ENCODE measurements at places on chromosomes 5 and 9.
A peak's percentile ranks its signal among the peaks of the same experiment; 100 is the strongest.

DNA sequence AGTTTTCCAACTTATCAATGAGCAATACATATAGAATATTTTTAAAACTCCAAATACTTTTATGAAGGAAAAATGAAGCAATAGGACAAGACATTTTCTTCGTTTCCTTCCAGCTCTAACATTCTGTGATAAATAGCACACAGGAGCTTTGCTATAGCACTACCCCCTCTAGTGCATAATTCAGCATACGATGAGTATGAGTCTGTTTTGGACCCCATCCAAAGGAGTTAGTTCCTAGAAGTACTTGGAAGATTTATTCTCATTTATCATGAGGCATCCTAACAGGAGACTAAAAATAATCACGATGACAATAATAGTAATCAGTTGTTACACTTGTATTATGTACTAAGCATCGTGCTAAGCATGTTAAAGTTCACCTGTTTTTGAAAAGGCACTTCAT lies 1061.3 kb upstream of the DMAC1 start:
- no peak for DNase-seq

- no peak for DNase-seq
Measured at GRCh38 chr5:10049858-10050455, 199.7 kb downstream of the ATPSCKMT start.

GRCh38 chr5:63726496-63726895 lies 235.7 kb downstream of the HTR1A start:
- no peak for DNase-seq

GRCh38 chr5:85814596-85814995 lies 803.1 kb upstream of the COX7C start:
- DNase-seq = peak; percentile 44

- DNase-seq = no peak
Measured at GRCh38 chr5:134647750-134648424, 698 bp upstream of the SEC24A start.

- DNase-seq = peak; percentile 61
Measured at GRCh38 chr9:134590240-134591081, 51.1 kb upstream of the COL5A1 start.

- DNase-seq = no peak
Measured at GRCh38 chr5:168843277-168844015, 264.3 kb upstream of the PANK3 start.

DNA sequence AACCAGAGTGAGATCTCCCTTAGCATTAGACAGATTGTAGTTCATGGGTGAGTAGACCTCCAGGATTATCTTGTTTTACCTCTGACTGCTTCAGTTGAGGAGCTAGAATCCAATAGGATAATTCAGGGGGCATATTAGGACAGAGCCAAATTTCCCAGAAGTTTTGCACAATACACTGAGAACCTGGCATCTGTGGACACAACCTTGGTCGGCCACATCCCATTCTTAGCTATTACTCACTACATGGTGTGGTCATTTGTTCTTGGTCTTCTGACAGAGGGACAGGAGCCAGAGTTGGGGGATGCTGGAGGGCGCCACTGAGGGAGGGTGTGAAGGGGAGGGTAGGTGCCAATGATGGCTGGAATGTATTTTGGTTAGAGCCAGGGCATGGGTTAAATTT lies 66.6 kb downstream of the NPR3 start:
- DNase-seq = no peak

- no peak for DNase-seq
Measured at GRCh38 chr5:175878544-175879438, 7.4 kb downstream of the CPLX2 start.

GRCh38 chr5:142630927-142631539 lies 54.9 kb downstream of the FGF1 start:
- DNase-seq = no peak

DNA sequence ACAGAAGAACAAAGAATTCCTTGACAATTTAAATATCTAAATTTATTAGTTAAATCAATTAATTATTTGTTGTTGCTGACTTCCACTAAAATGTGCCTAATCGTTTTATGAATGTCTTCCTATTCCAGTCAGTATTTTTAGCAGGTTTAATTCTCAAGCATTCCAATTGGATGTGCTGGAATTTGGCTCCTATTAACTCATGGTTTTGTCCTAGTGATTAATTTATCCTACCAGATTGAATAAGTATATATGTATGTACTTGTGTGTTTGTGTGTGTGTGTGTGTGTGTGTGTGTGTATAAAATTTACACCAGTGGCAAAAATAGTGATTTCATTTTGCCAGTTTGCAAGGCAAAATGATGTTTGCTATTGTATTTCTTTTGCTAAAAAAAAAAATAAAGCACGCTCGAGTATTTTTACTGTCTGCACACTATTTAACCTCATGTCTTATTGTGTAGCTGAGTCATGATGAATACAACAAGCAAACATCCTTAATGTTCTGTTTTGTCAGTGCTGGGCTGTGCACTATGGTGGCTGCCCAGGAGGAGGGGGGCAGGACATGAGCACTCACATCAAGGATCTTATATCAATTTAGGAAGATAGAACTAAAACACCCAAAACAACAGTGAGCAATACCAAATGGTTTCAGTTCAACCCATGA lies 375.5 kb downstream of the PDE4D start:
- DNase-seq = no peak

GRCh38 chr9:82532504-82533180 lies 530.3 kb downstream of the RASEF start:
- DNase-seq = no peak

DNA sequence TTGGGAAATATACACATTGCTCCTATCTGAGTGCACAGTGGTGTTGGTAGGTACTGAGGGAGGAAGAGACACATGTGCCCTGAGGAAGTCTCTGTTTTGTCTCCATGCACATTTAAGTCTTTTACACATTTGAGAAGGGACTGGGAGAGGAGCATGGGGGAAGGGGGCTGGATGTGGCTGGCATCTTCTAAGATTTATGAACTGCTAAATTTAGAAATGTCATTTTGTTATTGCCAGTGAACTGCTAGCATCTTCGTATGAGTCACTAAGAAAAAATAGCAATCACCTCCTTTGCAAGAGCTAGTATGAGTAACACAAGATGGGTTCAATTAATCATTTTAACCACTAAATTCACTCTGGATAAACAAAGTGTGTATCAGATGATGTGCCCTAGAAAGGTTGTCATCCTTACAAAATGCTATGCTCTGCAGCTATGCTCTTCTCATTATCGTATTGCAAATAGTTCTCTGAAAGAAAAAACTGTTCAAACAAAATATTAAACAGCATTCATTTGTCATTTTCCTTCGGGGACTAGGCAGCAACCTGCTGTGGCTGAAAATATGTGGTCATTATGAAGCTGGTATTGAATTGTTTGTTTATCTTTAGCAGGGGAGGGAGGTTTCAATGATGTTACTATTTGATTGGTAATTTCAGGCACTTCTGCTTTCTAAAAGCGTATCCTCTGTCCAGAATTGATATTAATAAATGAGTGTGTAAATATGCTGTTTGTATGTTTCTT lies 236.5 kb downstream of the DMRTA1 start:
- no peak for DNase-seq

- no peak for DNase-seq
Measured at GRCh38 chr9:5624655-5625054, 4.3 kb upstream of the RIC1 start.

- DNase-seq = no peak
Measured at GRCh38 chr5:133265257-133265656, 213.4 kb downstream of the HSPA4 start.

DNA sequence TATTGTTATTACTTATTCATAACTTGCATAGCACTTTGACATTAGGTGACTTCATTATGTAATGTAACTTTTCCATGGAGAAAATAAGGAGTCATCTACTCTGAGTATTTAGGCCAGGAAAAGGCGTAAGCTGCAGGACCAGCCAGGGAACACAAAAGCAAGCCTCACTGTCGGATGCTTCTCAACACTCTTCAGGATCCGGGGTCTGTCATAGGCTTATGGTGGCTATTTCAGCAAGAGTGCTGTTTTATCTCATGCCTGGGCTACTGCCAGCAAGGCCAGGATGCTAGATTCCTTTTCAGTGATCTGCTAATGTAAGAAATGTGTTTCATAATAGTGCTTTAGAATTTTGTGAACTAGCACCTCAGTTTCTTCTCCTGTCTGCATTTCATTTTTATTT lies 162.4 kb downstream of the CHSY3 start:
- DNase-seq = no peak

DNA sequence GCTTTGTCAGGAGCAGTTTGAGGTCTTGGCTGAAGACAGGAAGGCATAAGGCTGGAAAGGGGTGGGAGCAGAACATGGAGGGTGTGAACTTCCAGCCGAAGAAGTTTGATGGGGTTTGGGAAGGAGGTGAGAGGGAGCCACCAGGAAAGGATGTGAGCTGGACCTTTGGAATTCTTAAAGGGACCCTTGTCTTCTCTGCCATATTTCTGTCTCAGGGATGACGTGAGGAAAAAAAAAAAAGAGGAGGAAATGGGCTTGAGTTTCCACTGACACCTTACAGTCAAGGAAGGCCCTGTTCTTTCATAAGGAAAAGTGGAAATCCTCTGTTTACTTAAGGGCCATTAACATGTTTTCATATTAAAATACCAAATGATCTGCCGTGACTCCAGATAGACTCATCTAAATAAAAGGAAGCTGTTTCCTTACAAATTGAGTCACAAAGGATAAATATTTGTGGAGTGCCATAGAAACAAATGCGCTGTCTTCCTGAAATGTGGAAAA lies 132.1 kb downstream of the PALM2AKAP2 start:
- no peak for DNase-seq

Measured in BE2C (cell line).